ENCODE measurements at places on chromosomes 5 and 9. TPM values are rescaled to one million over a fixed set of nuclear protein-coding genes. Genes with fewer than 3 reads are reported as not detected.

Gene FAM120A
- total RNA-seq = 144 TPM

Gene PSMB7
- total RNA-seq = 220 TPM

Gene RMRP
- total RNA-seq = 35,096 TPM

Gene PRLR
- 1.7 TPM for total RNA-seq

Gene SLC46A2
- not detected for total RNA-seq

Gene GABRA1
- total RNA-seq = not detected

Gene SLC6A7
- total RNA-seq = not detected

Gene ISL1
- total RNA-seq = 4.3 TPM

Gene CCNI2
- total RNA-seq = not detected

Gene PPP1R26
- total RNA-seq = 12.4 TPM

Gene KIF24
- 3.0 TPM for total RNA-seq

Gene SLC36A2
- not detected for total RNA-seq

Gene ADRA1B
- 0.41 TPM for total RNA-seq

Gene PCDHB2
- total RNA-seq = 8.2 TPM

Gene ZNF483
- total RNA-seq = 0.51 TPM

Gene ZNF618
- 8.6 TPM for total RNA-seq

Gene PCDHGB6
- 1.1 TPM for total RNA-seq

Gene ENG
- 228 TPM for total RNA-seq

Gene DOCK8
- total RNA-seq = 0.05 TPM

Gene DNAH5
- total RNA-seq = 1.0 TPM

Gene LRRC19
- total RNA-seq = not detected

Gene EQTN
- total RNA-seq = not detected

Gene TAF11L10
- total RNA-seq = not detected

Gene TLX3
- total RNA-seq = not detected

Gene PAXX
- total RNA-seq = 33.1 TPM

Gene CDC20B
- 0.20 TPM for total RNA-seq

Gene TPPP
- total RNA-seq = 0.32 TPM

Gene MYOT
- not detected for total RNA-seq

Gene GPR107
- 51.2 TPM for total RNA-seq
